ENCODE measurements at places on chromosomes 11 and 22. TPM values are rescaled to one million over a fixed set of nuclear protein-coding genes. Genes with fewer than 3 reads are reported as not detected.

- no peak for DNase-seq
These were observed 92.2 kb upstream of the TOP3B start for GRCh38 chr22:22074634-22075381.

DNA sequence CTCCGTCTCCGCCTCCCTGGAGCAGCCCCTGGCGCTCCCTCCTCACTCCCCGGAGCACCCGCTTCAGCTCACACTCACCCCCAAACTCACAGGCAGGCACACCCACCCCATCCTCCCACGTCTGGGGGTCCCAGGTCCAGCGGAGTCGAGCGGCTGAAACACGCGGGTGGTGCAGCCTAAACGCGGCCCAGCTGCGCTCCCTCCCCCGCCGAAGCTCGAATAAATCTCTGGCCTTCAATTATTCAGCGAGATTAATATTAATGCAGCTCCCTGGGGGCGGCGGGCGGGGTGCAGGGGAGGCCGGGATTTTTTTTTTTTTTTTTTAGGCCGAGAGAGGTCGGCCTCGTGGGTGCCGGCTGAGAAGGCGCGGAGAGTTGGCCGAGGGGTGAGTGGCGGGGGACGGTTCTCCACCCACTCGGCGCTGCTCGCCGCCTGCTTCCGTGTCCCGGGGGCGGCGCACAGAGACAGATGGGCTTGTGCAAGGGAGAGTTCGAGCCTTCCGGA is 524 bp upstream of the SLC1A2 start:
- peak; percentile 48 for DNase-seq

DNA sequence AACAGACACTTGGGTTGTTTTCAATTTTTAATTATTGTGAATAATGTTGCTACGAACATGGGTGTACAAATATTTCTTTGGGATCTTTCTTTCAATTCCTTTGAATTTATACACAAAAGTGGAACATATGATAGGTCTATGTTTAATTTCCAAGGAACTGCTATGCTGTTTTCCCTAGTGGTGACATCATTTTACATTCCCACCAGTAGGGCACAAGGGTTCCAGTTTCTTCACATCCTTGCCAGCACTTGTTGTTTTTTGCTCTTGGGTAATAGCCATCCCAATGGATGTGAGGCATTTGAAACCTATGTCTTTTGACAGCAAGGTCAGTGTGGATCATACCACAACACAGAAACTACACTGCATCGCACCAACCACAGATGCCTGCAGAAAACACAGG is 41.8 kb upstream of the SCN3B start:
- DNase-seq = no peak

GRCh38 chr22:37817705-37818408 is 5.3 kb upstream of the GALR3 start:
- DNase-seq = peak; percentile 99

GRCh38 chr11:47400768-47401279 is 7.6 kb upstream of the SLC39A13 start:
- DNase-seq = no peak

- peak; percentile 39 for DNase-seq
These were observed 47.1 kb downstream of the ZNRF3 start for GRCh38 chr22:28930357-28931007.

GRCh38 chr11:88115828-88116755 is 59.2 kb downstream of the RAB38 start:
- DNase-seq = no peak

- no peak for DNase-seq
These were observed 59.0 kb upstream of the PDE3B start for GRCh38 chr11:14584595-14584994.

GRCh38 chr22:41092847-41093411 is 537 bp downstream of the EP300 start:
- no peak for DNase-seq

DNA sequence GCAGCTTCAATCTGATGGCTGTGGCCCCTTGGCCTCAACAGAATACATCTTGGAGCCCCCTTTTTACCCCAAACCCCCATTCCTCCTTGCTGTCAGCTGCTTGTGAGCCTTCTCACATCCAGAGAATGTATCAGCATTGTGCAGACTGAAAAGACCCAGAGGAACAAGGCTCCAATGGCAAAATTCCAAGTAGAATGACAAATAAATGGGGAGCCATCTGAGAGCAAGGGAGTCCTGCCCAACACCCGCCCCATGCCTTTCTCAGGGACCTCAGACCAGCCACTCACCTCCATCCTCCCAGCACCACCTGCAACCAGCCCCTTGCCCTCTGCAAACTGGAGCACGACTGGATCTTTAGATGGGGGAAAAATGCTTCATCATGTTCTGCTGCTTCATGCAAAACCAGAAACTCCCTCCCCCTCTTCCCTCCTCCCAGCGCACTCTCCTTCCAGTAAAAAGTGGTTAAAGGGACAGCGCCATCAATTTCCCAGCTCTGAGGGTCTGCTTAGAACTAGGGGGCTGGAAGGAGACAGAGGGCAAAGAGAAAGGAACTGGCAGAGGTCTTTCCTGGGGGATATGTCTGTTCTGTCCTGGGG is 2.2 kb upstream of the NEFH start:
- DNase-seq = peak; percentile 59

DNA sequence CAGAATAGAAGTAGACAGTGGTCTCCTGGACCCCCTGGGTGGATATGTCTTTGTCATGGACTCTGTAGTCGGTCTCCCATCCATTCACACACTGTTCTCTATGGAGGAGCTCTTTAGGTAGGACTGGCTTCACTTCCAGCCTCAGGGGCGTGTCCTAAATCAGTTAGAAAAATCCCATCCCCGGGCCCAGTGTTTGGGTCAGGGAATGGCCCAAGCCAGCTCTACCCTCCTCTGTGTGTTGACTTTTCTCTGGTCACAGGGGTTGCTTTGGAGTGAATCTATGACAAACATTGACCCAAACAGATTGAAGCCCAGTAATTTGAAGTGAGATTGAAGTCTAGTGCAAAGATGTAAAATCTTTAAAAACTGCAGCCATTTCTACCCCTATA is 34.0 kb downstream of the WEE1 start:
- peak; percentile 41 for DNase-seq

DNA sequence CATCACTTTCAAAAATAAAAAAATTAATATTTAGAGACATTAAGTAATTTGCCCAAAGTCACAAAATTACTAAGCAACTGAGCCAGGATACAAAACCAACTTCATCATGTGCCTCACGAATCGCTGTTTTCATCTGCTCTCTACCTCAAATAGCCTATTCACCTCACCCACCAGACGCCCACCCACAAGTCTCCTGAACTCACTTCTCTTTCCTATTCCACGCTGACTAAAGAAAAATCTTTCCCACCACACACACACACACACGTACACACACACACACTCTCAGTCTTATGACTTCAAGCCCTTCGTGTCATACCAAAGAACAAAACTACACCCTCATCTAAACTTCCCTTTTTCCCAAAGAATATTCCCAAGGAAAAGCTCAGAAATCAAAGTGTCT is 2.2 kb downstream of the OR8B12 start:
- no peak for DNase-seq

DNA sequence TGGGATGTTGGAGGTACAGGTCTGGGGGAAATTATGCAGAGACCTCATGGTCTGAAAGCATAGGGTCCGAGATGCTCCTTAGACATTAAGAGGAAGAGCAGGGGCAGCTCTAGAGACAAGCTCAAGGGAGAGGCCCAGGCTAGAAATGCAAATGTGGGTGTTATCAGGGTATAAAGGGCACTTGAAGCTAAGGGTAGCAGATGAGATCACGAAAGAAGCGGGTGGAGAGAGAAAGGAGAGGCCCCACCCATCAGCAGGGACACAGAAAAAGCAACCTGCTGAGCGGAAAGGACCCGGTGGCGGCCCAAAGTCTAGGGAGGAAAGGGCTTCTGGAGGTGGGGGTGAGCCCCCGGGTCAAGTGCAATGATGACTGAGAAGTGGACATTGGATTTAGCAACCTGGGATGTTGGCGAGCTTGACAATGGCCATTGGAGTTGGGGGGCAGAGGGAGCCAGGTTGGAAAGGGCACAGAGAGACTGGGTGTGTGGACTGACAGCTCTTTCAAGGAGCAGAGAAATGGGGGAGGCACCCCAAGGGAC is 8.9 kb downstream of the TMPRSS6 start:
- DNase-seq = no peak

GRCh38 chr11:116073854-116074837 is 569.9 kb upstream of the CADM1 start:
- DNase-seq = no peak

DNA sequence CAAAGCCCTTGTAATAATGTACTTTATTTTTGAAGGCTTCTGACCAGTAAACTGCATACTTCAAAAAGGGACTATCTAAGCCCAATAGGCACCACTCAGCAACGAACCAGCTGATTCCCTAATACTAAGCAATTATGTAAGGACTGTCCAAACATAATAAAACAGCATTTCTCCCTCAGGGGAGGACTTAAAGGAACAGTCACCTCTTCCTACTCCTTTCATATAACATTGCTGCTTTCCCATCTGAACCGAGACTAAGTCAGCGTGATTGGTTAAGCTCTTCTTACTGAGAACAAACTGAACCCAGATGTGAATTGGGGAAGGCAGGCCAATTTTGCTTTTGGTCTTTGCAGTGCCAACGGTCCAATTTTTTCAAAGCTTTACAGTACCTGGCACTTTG is 420.0 kb downstream of the METTL15 start:
- DNase-seq = no peak

DNA sequence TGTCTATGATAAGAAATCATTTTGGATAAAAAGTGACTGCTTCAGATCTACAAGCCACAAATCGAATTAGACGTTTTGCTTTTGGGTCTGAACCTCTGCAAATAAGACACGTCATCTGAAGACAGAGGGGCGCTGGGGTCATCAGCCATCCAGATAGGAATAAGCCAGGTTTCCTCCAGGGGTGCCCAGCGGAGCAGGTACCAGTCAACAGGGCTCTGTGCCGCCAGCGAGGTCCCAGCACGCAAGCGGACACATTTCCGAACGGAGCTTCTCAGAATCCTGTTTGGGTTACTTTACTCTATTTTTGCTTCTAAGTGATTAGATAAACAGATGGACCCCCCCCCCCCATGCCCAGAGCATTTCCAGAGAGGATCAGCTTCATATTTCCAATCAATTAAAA is 873.8 kb downstream of the BRD1 start:
- DNase-seq = peak; percentile 16

- no peak for DNase-seq
These were observed 51.0 kb downstream of the TEAD1 start for GRCh38 chr11:12725055-12725862.

The CASP12 gene
- total RNA-seq = not detected

The OR10AG1 gene
- total RNA-seq = not detected

The RAC2 gene
- total RNA-seq = 9.6 TPM

The TRPM5 gene
- not detected for total RNA-seq

The DEUP1 gene
- total RNA-seq = not detected

The RIBC2 gene
- total RNA-seq = 1.9 TPM

The DUSP8 gene
- total RNA-seq = 1.7 TPM

The NXPE4 gene
- total RNA-seq = not detected

Measured in H7 (cell line).